Activated CD4-positive, CD25-positive, alpha-beta regulatory T cell treated with anti-CD3 and anti-CD28 coated beads, Interleukin-2, amount 50 U/mL, for 72 hours (primary cell): ENCODE measurements at places on chromosomes 7 and 10.

DNA sequence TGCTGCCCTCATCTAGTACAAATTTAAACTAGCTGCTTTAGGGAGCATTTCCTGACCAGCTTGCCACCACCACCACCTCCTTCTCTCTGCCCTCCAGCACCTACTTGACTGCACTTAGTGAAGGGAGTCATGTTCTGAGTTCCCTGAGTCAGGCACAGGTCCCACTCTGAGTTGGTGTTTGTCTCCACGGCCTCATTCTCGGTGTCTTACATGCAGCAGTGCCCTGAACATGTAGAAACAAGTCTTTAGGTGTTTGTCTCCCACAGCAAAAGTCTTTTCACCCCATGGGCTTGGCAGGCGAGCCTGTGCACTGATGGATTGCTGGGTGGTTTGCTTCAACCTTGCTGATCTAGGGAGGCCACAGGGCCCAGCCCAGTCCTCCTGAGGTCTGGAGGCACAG, 16.9 kb downstream of the TSPAN14 start:
- no peak for DNase-seq

- no peak for DNase-seq
Measured at GRCh38 chr7:105448181-105448580, 59.5 kb upstream of the SRPK2 start.

DNA sequence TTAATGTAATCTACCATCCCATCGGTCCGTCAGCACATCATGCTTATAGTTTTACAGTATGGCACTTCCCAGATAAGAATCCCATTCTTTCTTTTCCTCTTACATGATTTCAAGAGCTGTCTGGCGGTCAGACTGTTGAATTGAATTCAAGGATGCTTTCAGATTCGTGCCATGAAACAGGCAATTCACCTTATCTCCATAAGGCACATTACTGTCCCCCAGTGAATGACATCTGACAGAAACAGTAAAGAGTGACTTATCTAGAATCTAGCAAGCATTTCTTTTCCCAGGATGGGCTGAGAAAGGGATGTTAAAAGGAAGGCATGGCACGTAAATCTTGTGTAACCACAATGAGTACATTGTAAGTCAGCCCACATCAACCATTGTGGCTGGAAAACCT, 61.1 kb upstream of the SEM1 start:
- no peak for DNase-seq

DNA sequence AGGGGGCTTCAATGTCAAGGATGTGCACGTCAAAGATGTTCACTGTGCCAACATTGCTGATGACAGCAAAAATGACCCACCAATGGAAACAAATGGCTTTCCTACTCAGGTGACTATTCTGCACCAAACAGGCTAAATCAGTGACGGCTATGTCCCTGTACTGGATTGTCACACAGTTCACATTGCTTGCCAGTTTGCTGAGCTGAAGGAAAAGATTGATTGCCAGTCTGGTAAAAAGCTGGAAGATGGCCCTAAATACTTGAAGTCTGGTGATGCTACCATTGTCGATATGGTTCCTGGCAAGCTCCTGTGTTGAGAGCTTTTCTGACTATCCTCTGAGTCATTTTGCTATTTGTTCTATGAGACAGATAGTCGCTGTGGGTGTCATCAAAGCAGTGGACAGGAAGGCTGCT, 202.2 kb upstream of the ETV1 start:
- DNase-seq: no peak

- DNase-seq: no peak
Measured at GRCh38 chr10:44862006-44862751, 49.0 kb upstream of the TMEM72 start.

- no peak for DNase-seq
Measured at GRCh38 chr7:7178906-7179305, 3.4 kb upstream of the C1GALT1 start.

- no peak for DNase-seq
Measured at GRCh38 chr7:41892356-41893100, 189.6 kb upstream of the INHBA start.
